Urinary bladder (tissue), 4 donors: ENCODE measurements at places on chromosomes 4 and X. TPM values are rescaled to one million over a fixed set of nuclear protein-coding genes. Genes with fewer than 3 reads are reported as not detected.

The RPA4 gene
- total RNA-seq: 4.5 TPM

The TRPC5OS gene
- total RNA-seq: not detected

The UBA6 gene
- total RNA-seq: 113 TPM

The SSX1 gene
- not detected for total RNA-seq

The XKRX gene
- total RNA-seq: 0.63 TPM

DNA sequence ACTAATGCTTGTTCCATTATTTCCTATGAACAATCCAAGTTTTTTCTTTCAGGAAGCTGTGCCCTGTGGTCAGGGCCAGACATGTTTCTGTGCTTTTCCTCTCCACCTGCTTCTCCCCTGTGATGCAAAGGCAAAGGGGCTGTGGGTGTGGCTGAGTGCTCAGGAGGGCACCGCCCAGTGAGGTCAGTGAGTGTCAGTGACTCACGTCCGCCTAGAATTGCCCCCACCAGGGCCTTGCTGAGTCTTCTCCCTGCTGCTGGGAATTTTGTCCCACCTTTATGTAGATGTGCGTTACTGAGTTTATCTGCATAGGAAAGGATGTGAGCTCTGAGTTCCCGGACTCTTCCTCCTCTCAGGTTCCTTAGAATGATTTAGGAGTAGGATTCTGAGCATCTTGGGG, 283.2 kb downstream of the DCHS2 start:
- DNase-seq: no peak

DNA sequence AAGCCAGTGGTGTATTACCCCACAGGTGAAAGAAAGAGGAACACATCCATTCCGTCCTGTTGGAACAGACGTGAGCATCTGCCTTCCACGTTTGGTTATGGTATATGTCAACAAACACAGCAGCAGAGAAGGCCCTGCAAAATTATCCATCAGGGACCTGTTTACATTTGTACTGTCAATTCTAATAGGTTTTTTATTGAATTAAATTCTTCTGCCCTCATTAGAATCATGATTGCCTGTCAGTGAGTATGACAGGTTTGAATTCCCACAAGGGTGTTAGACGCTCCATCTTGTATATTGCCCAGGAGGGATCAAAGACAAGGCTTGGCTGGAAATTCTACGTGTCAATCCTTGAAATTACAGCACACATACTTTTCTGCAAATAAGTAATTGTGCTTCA, 339.9 kb upstream of the NOCT start:
- DNase-seq: no peak

- DNase-seq: no peak
These were observed 194.3 kb downstream of the ARHGAP24 start for GRCh38 chr4:85669204-85669603.

GRCh38 chr4:53543561-53543960, 47.7 kb downstream of the LNX1 start:
- DNase-seq: no peak

DNA sequence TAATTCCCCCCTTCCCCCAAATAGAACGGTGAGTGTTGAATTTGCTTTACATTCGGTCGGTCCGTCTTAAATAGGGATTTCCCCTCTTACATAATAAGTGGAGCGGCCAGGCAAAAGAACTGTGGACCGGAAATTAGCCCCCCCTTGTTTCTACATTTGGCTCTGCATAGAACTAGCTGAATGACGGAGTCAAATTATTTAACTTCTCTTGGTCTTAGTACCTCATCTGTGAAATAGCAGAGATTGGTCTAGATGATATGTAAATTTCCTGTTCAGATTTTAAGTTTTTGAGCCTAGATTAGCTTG, 1.3 kb downstream of the SPATA18 start:
- no peak for DNase-seq

DNA sequence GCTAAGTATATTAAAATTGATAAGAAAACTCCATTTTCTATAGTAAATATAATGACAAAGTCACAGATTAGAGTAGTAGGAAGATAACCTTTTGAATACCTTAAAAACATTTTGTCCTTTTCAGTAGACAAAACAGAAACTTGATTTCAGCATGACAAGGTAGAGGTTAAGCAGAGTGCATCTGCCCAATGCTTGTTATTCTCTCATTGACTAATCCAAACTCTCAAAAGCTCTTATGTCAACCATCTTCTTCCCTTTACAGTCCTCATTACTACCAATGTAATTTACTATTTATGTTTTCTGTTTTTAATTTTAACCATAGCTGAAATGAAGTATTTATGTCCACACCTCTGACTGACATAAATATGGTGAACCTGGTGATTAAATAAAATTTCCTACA, 11.1 kb downstream of the NIPAL1 start:
- no peak for DNase-seq

- no peak for DNase-seq
These were observed 65.2 kb upstream of the TLR2 start for GRCh38 chr4:153618833-153619232.

DNA sequence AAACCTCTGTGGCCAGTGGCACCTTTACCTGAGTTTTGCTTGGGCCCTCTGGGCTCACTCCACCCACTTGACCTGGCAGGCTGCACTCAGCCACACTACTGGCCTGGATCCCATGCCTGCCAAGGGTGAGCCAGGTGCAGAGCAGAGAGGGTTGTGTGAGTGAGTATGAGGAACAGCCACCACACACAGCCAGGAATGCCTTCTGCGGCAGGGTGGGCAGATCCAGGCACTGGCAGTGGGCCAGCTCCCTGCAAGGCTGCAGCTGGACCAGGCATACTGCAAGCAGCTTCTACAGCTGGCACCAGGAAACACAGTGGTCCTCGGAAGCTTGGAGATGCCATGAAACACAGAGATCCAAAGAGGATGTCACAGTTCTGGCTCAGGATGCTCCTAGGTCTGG, 570.1 kb upstream of the ACTRT1 start:
- DNase-seq: no peak

- no peak for DNase-seq
These were observed 921 bp downstream of the PFKFB1 start for GRCh38 chrX:54992911-54993622.

DNA sequence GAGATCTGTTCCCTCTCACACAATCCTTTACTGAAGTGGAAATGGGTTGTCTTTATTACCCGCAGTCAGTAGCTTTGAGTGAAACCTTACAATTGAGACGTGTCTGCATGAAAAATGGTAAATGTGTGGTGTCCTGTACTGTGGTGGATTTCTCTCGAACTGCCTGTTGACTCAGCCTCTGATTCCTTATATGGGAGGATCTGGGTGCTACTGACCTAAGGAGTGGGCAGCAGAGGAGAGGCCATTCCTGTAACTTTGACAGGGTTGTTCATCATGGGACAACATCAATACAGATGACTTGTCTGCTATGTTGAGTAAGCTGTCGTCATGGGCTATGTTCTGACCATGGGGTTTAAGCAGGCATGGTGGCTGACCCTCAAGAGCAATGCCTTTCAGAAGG, 159.6 kb upstream of the WDR1 start:
- no peak for DNase-seq

DNA sequence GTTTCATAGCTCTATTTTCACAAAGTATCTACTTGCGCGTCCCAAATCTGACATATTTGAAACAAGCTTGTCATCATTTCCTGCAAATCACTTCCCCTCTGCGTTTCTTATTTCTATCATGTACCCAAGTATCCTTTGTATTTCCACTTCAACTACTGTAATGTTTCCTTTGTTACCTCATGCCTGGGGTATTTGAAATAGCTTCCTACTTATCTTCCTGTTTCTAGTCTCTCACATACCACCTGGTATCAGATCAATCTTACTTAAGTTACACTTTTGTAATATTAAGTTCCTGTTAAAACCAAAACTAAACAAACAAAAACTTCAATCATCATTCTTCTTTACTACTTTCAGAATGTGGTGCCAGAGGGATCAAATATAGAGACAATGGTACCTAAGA, 93.6 kb upstream of the SMAD1 start:
- no peak for DNase-seq

- DNase-seq: no peak
These were observed 2761.5 kb downstream of the ARAP2 start for GRCh38 chr4:33482773-33483172.

DNA sequence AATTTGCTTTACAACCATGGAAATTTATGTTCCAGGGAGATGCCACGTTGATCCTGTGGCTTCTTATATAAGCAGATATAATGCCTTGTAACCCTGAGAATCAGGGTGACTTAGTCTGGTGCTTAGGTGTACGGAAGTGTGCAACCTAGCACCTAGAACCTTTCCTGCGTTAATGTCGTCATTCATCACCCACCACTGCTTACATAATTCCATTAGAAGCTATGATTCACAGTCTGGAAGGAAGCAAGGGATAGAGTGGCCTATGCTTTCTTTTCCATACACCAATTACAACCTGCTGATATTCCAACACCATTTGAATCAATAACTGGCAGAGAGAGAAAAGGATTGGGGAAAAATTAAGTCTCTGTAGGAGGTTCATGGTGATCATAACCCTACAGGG, 17.3 kb upstream of the CXCL8 start:
- no peak for DNase-seq

DNA sequence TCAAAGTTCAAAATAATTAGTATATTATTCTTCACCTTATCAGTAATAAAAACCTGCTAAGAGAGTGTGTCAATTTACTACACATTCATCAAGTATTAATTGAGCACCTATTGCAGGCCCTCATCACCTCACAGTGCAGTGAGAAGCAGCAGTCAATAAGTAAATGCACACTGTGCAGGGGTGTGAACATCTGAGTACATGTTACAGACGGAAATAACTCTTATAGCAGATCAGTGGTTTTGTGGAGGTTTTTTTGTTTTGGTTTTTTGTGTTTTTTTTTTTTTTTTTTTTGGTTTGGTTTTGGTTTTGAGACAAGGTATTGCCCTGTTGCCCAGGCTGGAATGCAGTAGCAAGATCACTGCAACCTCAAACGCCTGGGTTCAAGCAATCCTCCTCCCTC, 20.3 kb downstream of the KLF3 start:
- DNase-seq: no peak

- DNase-seq: no peak
These were observed 153.1 kb downstream of the NPNT start for GRCh38 chr4:106048250-106048971.

DNA sequence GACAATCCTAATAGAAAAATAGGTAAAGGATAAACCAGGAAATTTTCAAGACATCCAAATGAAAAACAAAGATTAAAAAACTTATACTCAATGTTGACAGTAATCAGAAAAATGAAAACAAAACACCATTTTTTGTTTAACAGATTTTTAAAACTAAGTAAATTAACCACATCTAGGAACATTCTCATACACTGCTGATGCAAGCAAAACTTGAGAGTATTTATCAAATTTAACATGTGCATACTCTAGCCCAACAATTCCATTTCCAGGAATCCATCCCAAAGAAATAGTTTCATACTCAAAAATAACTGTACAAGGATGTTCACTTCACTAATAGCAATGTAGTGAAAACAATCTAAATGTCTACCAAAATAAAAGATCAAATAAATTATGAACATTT, 11.5 kb downstream of the ANKRD17 start:
- DNase-seq: no peak

DNA sequence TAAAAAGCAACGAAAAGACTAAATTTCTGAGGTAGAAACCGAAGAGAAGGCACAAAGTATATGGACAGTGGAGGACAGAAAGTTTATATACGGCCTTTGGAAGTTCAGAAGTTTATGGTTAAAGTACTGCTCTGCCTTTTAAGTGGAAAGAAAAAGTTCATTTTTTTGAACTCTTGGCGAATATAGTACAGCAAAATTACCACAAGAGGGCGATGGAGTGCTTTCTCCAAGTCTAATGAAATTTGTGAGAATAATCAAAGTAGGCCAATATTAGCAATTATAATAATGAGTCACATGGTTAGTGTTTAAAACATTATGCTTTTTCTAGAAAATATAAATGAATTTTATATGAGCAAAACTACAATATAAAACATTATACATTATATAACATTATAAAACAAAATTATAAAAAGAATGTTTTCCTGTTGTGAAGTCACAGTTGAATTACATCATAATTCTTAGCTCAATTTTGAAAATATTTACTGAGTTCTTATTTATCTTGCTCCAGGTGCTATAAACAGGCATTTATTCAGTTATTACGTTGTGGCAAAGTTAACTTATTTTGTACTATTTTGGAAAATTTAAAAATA, 136.2 kb upstream of the BMPR1B start:
- DNase-seq: no peak

DNA sequence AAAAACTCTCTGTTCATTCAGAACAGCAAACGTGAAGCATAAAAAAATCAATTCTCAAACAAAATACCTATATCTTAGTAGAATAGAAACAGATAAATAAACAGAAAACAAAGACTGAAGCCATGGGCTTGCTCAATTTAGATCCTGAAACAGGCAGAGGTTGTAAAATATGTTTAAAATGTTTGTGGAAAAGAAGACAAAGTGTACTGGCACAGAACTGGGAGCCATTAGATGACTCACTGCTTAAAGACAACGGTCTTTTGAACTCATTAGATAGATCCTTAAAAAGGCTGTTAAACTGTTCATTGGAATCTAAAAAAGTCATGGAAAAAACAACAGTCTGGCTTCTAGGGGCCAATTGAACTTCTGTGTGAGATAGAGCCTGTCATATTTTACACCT, 247.0 kb upstream of the NDST4 start:
- DNase-seq: no peak

- DNase-seq: peak; percentile 45
These were observed 390.7 kb downstream of the MAPK10 start for GRCh38 chr4:85968945-85969819.

DNA sequence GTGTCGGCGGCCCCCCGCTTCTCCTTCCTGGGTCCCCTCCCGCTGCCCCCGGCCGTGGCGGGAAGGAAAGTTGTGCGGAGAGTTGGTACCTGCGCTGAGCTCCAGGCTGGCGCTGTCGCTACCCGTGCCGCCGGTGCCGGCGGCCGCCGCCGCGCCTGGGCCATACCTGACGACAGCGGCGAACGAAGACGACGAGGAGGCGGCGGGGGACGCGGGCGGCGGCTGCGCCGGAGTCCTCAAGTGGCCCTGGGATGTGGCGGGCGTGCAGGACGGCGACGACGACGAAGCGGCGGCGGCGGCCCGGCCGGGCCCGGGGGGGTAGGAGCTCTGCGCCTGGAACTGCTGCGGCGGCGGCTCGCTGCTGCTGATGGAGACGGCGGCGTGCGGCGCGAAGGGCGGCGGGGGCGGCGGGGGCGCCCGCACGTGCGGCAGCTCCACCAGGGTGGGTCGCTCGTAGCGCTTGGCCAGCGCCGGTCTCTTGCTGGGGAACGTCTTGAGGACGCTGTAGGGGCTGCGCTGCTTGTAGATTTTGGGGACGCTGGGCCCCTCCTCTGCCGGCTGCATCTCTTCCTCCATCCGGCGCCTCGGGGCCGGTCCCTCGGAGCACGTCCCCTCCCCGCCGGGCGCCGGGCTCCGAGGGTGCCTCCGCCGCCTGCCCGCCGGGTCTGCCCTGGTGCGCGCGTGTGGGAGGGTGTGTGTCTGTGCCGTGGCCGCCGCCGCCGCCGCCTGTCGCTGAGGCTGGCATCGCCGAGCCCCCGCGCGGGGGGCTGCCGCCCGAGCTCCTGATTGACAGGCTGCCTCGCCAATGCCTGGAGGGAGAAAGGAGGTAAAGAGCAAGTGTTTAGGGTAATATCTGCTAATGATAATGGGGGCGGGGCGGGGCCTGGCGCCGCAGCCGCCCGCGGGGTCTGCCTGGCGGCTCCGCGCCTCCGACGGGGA, 618 bp downstream of the BEND4 start:
- DNase-seq: no peak
